Heart left ventricle (tissue), 16 donors: ENCODE measurements at places on chromosomes 3 and 15. TPM values are rescaled to one million over a fixed set of nuclear protein-coding genes. Genes with fewer than 3 reads are reported as not detected.

DAZL gene
- not detected for total RNA-seq

DTWD1 gene
- 18.4 TPM for total RNA-seq

NR1I2 gene
- total RNA-seq = not detected

ZPLD1 gene
- not detected for total RNA-seq

NDN gene
- 47.9 TPM for total RNA-seq

DNA sequence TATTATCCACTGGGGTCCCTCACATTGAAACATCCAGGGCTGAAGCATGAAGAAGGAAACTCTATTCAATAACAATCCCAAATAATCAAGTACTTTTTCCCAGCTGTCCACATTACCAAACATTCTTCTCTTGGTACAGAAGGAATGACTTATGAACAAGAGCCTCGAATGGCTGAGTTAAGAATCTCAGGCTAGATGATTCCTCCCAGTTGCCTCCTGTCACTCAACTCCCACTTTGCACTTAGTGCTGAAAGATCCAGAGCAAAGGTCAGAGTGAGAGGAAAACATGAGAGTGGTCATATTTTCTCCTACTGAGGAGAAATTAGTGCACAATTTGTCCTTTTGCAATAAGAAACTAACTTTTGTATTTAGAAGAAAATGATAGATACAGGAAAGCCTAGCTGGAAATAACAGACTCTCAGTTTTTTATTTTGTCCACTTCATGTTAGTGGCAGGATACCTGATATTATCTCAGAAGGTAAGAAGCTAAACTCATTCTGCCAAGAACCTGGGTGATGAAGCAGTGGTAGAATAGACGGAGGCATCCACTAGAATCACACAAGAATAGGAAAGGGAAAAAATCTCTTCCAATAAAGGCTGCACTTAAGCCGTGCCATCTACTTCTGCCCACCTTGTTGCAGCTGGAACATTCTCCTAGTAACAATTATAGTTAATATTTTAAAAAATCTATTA is 46.2 kb downstream of the GADL1 start:
- no peaks in the 10 kb centered on the region for H3K36me3 ChIP-seq
- H3K27me3 ChIP-seq = no peaks in the 10 kb centered on the region
- DNase-seq = no peak
- no peak overlapping the region for H3K27ac ChIP-seq

GRCh38 chr3:114527036-114527644 is 233.3 kb downstream of the TIGIT start:
- peaks cover 7% of the 10 kb centered on the region for H3K36me3 ChIP-seq
- H3K27ac ChIP-seq = no peak overlapping the region
- H3K27me3 ChIP-seq = no peaks in the 10 kb centered on the region
- H3K4me3 ChIP-seq = no peak overlapping the region

DNA sequence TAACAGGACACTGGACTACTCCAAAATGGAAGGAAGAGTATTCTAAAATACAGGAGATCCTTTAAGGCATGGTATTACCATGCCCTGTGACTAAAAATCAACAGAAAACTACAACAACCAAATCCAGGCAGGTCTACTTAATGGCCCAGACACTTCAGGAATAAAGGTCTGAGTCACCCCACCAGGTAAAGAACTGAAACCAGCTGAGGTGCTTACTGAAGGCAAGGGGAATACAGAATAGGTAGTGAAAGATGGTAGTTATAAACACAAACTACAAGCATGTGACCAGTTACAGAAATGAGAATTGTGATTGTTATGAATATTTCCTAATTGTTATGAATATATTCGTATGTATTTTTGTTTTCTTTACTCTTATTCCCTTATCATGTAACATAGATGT is 13.4 kb downstream of the IFT57 start:
- no peak overlapping the region for H3K4me3 ChIP-seq
- H3K36me3 ChIP-seq = peaks cover 6% of the 10 kb centered on the region
- no peaks in the 10 kb centered on the region for H3K27me3 ChIP-seq
- no peak for DNase-seq
- H3K27ac ChIP-seq = no peak overlapping the region

DNA sequence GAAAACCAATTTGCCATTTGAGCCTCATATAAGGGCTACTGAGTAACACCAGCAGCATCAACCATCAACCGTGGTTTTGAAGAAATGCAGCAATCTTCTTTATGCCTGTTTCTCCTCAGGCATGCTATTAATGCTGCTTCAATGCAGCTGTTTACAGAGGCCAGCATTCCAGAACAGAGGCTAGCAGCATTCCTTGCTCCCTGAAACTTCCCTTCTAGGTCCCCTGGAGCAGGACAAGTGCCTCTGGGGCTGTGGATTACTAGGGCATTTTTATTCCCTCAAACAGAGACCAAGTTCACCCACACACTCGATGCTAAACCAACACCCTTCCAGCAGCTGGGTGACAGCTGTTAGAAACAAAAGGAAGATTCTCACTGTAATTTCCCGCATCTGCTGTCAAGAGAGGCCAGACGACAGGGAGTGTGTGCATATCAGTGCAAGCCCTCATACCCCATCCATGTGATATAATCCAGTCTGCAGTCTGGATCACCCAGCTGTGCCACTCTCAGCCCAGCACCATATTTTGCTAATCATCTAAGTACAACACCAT is 57.5 kb downstream of the HOMER2 start:
- no peak overlapping the region for H3K27ac ChIP-seq
- H3K4me1 ChIP-seq = no peaks in the 10 kb centered on the region
- H3K36me3 ChIP-seq = no peaks in the 10 kb centered on the region
- DNase-seq = no peak
- H3K4me3 ChIP-seq = no peak overlapping the region

DNA sequence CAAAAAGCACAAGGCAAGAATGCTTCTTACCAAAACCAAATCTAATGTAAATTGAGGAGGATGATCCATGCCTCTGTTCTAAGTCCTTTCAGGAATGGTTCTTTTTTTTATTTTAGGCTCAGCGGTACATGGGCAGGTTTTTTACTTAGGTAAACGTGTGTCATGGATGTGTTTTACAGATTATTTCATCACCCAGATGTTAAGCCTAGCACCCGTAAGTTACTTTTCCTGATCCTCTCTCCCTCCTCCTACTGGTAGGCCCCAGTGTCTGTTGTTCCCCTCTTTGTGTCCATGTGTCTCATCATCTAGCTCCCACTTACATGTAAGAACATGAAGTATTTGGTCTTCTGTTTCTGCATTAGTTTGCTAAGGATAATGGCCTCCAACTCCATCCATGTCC is 289.2 kb upstream of the THBS1 start:
- no peak for DNase-seq
- no peak overlapping the region for H3K4me3 ChIP-seq
- no peaks in the 10 kb centered on the region for H3K36me3 ChIP-seq
- no peak overlapping the region for H3K27ac ChIP-seq

DNA sequence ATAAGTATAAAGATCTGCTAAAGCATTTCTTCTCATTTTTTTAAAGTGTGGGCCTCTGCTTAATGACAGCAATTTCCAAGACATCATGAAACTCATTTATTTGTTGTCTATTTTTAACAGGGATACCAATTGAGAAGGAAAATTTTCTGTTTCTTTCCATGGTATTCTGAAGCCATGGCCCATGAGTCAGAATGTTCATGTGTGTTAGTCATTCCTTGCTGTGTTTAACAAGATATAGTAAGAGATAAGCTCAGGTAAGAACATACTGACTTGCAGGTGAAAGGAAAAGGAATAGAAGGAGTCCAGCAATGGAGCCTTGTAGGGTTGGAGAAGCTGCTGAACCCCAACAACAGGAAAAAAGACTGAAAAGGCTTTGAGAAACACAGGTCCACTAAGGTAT is 17.0 kb upstream of the ARID3B start:
- H3K36me3 ChIP-seq = no peaks in the 10 kb centered on the region
- H3K4me3 ChIP-seq = no peak overlapping the region
- DNase-seq = no peak
- no peaks in the 10 kb centered on the region for H3K4me1 ChIP-seq
